ENCODE measurements at places on chromosomes 7 and 10.

- no peak for DNase-seq
Measured at GRCh38 chr7:44489955-44490350, 505 bp downstream of the NUDCD3 start.

DNA sequence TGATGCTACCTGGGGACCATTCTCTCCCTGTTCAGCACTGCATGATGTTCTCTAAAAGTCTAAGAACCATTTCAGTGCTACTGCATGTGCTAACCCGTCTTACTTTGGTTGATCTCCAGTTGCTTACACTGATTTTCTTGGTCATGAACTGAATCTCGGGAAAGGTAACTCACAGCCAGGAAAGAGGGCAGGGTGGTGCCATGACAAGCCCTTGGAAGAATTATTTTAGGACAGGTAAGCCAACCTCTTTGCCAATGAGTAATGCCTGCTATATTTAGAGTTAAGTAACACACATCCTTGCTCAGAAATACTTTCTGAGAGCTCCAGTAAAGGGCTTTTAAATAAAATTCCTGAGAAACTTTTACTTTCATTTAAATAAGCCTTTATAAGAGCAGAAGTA, 126.7 kb downstream of the ARL4A start:
- DNase-seq, result no peak

DNA sequence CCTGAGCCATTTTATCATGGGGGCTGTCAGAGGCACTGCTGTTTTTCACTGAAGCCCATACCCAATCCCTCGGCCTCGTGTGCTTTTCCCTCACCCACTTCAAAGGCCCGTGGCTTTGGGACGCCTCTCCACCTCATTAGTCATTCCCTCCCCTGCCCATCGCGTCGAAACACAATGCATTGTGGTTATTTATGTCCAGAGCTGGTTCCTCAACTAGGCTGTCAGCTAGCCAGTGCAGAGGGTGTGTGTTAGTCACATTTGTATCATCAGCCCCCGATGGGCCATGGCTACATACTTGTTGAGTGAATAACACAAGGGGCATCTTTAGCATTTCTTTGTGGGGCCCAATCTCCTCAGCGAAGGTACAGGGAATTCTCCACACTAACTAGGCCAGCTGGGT, 3.8 kb upstream of the CRCP start:
- DNase-seq, result no peak

GRCh38 chr10:97888641-97889262, 39.1 kb downstream of the GOLGA7B start:
- DNase-seq, result no peak

DNA sequence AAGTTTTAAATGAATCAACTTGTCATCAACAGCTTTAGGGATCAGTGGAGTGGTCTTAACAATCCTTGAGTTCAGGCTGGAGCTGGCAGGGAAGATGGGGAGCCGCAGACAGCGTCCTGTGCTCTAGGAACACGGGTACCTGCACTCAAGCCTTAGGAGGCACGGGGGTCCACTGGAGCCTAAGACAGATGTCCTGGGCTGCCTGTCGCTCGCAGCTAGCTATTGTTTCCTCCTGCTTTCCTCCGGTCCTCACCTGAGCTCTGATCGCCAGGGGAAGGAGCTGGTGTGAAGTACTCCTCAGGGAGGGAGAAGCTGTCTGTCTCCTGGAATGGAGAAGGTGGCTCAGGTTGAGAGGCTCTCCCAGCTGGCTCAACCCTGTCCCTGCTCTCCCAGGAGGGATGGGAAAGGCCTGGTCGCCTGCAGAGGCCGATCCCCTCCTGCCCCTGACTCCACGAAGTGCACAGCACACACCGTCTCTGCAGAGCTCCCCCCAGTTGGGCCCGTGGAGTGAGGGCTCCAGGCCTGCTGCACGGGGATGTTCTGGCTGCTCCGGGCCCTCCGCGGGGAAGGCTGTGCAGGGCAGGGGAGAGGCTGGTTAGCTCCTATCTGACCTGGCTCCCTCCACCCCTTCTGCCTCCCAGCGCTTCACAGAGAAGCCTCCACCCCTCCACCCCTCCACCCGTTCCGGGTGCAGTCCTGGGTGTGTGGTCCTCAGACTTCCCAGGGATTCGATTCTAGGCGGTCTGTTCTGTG, 14.5 kb upstream of the PYROXD2 start:
- DNase-seq, result no peak

DNA sequence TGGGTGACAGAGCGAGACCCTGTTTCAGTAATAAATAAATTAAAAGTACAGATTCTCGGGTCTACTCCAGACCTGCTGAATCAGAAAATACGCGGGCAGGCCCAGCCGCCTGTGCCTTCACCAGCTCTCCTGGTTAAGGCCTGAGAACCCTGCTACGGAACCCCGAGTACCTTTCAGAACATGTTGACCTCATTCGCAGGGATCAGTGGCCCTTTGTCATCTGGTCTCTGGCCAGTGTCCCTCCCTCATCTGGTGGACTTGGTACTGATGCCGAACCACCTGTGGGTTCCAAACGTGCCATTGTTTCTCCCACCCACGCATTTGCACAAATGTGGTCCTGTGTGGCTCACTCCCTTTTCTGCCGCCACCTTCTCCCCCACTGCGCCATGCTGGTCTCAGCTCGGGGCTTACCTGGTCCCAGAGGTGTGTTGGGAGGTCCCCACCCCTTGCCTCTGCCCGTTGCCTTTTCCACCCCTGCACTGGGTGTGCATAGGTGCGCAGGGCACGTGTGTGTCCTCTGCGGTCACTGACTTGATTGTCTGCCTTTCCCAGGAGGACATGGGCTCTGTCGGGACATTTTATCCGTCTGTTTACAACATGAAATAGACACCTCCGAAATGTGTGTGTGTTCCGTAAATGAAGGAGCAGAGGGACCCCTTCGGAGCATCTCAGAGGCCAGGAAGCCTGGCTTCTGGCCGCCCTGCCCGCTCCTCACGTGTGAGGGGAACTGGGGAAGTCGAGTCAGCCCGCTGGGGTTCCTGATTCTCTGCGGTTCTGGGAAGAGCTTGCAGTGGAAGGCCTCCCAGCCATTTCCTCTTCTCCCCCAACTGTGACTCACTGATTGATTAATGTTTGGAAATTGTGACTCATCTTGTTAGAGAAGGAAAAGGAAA, 135.2 kb downstream of the CUX1 start:
- DNase-seq, result no peak

DNA sequence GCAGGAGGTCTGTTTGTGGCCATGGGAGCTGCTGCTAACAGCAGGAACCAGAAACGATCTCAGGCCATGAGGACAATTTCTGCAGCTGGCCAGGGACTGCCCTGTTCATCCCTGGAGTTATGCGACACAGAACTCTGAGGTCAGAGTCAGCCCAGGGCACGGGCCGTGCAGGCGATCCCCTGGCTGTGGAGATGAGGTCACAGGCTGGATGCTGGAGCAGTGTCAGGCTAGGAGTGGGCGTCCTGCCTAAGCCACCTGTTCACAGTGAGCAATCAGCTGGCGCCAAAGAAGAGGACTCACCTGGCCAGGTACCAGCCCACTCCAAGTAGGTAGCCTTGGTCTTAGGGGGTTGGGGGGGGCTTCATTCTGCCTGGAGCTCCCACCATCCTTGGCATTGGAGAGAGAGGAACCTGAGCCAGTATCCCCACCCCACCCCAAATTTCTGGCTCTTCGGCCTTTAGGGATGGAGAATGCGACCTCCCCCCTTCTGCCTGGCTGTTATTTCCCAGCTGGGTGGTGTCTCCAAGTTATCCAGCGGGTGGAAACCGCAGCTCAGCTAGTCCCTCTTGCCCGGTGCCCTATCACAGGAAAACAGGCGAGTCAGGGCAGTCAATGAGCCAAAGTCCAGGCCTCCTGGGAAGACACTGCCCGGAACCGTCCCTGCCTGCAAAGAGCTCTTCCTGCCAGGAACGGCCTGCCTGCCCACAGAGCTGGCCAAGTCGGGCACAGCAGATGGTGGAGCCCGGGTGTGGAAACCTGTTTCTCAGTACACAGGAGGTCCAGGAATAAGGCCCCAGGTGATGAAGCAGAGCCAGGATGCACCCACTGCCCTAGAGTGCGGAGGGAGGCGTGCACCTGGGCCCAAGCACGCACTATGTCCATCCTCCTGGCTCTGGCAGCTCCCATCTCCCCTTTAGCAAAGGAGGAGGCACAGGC, 1.8 kb upstream of the TTYH3 start:
- no peak for DNase-seq

- peak; percentile 31 for DNase-seq
Measured at GRCh38 chr10:97498841-97499560, at the start of gene UBTD1. TSS of gene UBTD1 (plus strand) at chr10:97498924. CDS start at chr10:97499204, 280 bp downstream.

GRCh38 chr7:100483722-100484672, at the start of gene NYAP1:
TSS of gene NYAP1 (plus strand) at chr7:100483927. CDS start at chr7:100485312, 1,385 bp downstream.
- DNase-seq, result peak; percentile 50

DNA sequence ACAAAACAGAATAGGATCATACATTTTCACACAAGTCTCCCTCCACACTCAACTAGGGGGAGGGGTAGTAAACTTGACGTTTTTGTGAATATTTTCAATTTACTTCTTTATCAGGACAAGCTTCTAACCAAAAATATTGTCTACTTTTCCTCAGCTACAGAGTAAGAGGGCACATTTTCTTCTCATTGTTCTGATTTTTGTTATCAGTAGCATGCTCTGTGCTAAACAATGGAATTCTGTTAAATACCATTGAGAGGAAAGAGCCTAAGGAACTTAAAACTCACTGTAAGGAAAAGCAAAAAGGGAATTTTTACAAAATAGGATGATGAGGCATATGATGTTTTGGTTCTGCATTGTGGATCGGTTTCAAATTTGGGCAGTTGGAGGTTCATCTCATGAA, 41.2 kb downstream of the ANLN start:
- no peak for DNase-seq

- DNase-seq, result no peak
Measured at GRCh38 chr7:35593899-35594298, 101.0 kb downstream of the HERPUD2 start.

DNA sequence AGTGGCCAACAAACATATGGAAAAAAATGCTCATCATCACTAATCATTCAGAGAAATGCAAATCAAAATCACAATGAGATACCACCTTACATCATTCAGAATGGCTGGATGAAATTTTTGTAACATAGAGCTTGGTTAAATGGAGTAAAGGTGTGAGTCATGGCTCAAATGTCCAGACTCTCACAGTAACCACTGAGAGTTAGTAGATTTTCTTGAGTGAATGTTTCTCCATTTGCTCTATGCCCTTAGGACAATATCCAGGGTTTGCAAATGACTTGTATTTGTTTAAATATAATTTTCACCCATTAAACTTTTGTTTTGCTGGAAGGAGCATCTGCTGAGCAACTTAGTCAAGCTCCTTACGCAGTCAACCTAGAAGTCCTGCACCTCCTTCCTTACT, 967.2 kb downstream of the XPNPEP1 start:
- no peak for DNase-seq

DNA sequence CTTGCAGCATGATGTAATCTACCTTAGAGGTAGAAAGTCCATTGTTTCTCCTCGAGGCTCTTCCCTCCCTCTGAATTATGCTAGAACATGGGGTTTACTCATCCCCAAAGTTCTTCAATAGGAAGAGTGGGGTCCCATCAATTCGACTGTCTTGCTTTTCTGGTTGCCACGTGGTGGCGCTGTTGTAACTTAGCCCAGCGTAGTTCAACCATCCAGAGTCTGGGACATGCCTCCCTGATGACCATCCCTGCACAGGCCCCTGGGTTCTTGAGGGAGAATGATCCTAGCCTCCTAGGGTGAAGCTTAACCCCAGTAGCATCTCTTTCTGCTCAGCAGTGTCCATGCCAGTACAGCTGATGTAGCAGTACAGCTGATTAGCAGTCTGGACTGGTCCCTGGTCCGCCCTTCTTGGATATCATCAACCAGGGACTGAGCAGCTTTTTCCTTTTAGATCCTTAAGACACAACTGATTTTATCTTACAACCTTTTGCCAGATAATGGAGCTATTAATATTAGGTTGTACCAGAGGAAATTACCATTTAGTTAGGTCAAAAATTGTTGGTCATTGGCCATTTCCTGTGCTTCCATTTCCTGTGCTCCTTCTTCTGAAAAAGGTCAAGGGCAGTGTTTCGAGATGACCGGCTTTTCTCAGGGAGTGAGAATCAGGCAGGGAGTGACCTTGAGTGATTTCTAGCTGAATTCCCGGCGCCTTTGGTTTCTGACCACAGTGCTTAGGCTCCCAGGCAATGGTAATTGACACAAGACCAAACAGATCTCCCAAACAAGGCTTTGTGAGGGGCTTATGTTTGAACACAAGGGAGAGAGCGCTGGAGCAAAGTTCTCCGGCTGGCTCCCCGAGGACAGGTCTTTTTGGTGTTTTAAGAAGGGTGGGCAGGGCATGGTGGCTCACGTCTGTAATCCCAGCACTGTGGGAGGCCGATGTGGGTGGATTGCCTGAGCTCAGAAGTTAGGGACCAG, 65.4 kb downstream of the TACC2 start:
- no peak for DNase-seq

DNA sequence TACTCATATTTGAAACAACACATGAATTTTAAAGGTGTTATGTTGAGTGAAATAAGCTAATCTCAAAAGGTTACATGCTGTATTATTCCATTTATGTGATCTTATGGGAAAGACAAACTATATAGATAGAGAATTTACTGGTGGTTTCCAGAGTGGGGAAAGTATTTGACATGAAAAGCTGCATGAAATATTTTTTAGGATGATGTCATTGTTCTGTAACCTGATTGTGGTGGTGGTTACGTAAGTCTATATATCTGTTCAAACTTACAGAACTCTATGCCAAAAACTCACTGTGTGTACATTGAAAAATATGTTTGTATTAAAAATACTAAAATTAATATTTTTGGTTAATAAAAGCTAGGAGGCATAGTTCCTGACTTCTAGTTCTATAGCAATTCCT, 453.0 kb downstream of the SORCS3 start:
- no peak for DNase-seq

DNA sequence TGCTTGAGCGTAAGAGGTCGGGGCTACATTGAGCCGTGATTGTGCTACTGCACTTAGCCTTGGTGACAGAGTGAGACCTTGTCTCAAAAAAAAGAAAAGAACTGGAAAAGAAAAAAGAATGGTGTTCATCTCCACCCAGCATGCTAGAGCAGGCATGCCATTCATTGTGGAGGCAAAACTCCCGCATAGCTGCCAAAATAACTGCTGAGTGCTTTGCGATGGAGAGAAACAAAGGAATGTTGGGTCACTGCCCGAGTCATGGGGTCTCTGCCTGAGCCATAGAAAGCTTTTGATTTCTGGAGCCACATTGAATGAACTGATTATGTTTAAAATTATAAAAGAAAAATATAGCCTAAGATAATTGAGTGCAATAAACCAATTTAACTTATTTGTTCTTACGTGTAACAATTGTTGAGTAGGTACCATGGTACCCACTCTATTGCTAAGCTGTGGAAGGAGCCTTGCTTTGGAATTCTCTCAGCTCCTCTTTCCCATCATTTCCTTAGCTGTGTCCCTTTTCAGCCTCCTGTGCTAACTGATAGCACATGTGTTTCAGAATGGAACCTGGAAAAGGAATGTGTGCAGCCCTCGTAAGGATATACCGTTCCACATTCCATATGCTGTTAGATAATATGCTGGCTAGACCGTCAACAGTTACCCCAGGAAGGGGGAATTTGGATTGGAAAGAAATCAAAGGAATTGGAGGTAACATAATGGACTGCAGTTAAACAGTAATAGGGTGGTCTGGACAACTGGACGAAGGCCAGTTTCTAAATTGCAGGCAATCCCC, 99.0 kb downstream of the KIAA1217 start:
- no peak for DNase-seq

Measured in stimulated activated CD4-positive, alpha-beta T cell treated with anti-CD3 and anti-CD28 coated beads, Interleukin-12 subunit alpha, Interleukin-12 subunit beta, amount 100 ng/mL, for 4 hours (primary cell).